ENCODE measurements at places on chromosomes 3 and 15.

GRCh38 chr3:136852180-136852579 lies 9.8 kb upstream of the NCK1 start:
- no peak for DNase-seq

DNA sequence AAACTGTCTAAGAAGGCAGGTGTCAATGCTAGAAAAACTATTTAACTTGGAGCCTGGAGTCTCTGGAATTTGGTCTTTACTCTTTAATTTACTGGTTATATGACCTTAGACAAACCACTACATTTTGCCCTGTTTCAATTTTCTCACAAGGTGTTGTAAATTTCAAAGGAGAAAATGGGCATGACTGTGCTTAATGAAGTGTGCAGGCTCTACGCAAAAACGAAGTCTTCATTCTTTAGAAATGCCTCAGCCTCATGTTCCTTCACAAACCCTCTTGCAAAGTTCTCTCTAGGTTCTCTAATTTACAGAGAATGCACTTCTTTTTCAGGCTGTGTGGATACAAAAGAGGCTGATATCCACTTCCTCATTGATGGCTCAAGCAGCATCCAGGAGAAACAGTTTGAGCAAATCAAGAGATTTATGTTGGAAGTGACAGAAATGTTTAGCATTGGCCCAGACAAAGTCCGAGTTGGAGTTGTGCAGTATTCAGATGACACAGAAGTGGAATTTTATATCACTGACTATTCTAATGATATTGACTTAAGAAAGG lies 39.1 kb downstream of the COL6A5 start:
- DNase-seq = no peak

GRCh38 chr15:41596972-41597371 lies 38.0 kb downstream of the TYRO3 start:
- DNase-seq = no peak

DNA sequence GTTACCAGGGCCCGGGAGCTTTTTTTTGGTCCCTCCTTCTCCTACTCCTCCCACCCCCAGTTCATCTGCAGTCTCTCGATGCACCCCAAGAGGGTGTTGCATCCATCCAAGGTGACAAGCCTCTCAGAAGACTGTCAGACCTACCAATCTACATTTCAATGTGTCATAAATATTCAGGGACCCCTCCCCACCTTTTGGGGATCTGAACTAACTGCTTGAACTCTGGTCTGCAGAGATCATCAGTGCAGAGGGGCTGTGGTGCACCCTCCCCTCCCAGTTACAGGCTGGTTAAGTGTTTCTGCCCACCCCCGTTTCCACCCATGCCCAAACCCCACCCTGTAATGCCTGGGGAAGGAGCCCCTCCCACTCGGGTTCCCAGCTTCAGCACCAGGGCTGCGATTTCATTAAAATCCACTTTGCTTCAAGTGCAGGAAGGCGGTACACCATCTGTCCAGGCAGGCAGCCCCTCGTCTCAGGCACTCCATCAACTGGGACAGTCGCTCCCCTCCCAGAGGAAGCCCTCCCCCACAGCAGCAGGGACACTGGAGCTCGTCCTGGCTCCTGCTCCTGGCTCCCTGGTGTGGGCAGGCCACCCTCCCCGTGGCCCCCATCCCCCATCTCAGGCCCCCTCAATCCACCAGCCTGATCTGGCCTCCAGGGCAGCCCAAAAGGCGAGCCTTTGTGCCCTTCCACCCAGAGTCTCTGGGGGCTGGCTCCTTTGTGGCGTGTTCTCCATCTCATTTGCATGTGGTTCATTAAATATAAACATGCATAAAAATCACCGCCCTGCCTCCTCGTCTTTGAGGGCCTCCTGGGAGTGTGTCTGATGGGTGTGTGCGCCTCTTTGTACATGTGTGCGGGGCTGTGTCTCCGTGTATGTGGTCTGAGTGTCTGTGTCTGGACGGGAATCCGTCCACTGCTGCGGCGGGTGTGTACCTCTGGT lies 32.3 kb downstream of the RNU5B-1 start:
- DNase-seq = no peak

DNA sequence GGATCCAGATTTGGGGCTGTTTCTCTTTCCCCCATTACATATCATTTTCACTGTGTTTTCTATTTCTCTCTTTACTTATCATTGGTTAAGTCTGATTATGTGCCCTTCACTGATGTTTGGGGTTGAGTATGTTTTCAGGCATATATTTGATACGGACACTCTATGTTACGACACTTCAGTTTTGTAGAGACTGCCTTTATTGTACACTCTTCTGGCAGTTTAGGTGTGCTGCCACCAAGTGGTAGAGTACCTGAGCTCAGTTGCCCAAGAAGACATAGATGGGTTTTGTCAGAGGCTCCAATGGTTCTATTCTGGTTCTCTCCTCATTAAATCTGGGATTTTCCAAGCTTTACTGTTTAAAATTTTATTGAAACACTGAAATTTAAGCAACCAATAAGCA lies 255.0 kb upstream of the ROPN1 start:
- DNase-seq = no peak

GRCh38 chr3:99776516-99777209 lies 41.0 kb upstream of the CMSS1 start:
- no peak for DNase-seq

DNA sequence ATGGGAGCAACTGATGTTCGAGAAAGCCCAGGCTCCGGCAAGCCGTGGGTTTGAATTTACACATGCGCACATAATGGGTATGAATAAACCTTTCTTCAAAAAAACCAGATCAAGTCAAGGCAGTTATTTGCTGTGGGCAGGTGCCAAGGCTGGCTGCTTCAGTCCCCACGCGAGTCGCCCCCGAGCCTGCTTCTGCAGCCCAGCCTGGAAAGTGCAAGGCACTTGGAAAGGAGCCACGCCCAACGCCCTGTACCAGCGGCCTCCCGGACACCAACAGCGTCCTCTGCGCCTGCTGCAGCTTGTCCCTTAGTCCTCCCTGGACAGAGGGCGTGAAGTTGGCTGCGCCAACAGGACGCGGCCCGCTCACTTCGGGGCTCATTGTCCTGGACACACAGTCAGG lies 68.9 kb downstream of the KLF15 start:
- no peak for DNase-seq

DNA sequence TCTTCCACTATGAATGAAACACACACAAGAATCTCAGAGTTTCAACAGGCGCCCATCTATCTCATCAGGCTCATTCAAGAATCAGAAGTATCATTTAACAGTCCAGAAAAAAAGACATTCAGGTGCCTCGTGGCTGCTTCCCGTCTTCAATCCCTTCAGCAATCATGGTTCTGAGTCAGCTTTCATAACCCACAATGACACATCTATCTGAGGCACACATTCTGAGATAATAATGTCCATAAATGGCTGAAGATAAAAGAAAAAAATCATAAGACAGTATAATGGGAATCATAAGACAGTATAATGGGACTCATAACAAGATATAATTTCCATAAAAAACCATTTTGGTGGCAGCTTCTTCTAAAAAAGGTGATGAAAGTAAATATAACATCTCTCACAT lies 52.4 kb downstream of the TNIK start:
- no peak for DNase-seq

DNA sequence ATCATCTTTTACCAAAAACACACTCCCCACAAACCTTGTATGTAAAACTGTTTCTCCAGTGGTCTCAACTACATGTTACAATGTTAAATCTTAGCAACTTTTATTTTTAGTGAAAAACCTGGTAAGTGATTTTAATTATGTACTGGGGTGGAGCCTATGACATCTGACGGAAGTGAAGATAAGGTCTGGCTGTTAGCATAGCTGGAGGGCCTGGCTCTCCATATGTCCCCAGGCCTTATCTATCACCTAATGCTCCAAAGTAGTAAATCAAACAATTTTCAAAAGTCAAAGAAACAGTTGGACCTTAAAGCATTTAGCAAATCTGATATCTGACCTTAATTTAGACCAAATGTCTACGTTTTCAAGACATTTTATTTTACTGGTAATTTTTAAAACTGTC lies 173.6 kb upstream of the SMAD3 start:
- no peak for DNase-seq

DNA sequence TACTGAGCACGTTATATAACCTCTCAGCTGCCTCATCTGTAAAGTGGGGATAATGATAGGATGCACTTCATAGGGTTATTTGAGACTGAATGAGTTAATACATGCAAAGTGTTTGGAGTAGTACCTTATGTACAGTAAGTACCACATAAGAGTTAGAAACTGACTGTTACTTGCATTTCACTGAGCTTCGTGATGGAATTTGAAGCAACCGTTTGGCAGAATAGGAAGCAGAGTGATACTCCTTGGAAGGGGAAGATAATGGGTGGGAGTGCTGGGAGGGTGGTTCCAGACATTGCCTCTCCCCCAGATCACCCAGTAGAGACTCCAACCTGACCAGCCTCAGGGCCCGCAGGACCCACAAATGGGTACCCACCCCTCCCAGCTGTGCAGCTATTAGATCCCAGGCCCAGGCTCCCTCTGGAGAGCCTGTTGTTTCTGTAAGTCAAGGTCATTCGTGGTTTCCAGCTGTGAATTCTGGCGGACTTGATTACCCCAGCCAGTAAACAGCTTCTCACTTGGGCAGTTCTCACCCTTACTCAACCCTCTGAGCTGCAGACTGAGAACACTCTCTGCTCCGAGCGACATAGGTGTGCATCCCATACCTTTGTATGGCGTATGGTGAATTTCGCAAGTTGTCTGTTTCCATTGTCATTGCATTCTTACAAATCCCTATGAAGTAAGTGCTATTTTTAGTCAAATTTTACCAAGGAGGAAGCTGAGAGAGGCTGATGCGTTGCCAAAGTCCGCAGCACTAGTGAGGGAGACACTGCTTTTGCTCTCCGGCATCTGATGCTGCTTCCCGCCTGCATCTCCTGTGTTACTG lies 11.1 kb downstream of the ALPK3 start:
- no peak for DNase-seq

DNA sequence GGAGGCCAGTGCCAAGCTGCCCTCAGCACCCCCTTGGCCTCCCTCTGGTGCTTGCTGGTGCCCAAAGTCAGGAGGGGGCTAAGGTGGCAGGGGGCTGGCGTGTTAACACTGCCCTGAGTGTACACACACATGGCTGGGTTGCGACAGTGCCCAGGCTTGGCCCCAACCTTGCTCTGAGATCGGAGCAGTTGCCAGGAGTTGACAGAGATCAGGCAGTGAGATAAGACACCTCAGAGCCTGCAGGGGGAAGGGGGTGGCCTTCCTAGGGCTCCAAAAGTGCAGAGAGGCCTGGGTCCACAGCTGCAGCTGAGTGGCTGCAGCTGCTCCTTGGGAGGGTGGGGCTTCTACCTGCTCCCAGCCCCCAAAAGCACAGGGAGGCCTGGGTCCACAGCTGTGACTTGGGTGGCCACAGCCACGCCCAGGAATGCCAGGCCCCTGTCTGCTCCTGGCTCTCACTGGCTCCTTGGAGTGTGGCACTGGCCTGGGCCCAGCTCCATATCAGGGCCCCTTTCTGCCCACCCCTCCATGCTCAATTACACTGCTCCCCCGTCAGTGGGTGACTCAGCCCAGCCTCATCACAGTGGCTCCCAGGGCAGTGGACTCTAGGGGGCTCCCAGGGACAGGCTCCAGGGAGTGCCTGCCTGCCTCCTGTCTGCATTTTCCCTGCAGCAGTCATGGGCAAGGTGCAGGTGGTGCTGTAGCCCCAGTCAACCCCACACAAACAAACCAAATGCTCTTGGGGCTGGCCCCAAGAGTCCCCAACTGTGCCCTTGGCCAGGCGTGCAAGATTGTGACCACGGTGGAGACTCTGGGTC lies 56.4 kb upstream of the C15orf39 start:
- DNase-seq = no peak

GRCh38 chr3:39752019-39752637 lies 57.3 kb upstream of the MYRIP start:
- no peak for DNase-seq

GRCh38 chr3:23002836-23003732 lies 200.0 kb upstream of the UBE2E2 start:
- DNase-seq = no peak

GRCh38 chr3:108024146-108024850 lies 66.5 kb downstream of the CD47 start:
- DNase-seq = no peak

DNA sequence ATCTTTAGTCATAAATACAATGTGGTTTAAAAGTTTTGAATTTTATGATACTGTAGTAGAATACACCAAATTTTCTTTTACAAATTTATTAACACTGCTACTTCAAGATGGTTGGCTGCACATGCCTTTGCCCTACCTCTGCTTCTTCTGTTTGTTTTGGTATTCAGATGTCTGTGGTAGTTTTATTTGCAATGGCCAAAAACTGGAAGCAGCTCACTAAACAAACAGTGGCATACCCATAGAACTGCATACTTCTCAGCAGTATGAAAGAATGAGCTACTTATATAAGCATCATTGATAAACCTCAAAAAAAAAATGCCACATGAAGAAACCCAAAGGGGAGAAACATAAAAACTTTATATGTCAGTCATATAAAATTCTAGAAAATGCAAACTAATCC lies 19.5 kb downstream of the ARIH2 start:
- DNase-seq = no peak

- DNase-seq = no peak
Observed at GRCh38 chr3:194967151-194968117, 281.8 kb downstream of the FAM43A start.

DNA sequence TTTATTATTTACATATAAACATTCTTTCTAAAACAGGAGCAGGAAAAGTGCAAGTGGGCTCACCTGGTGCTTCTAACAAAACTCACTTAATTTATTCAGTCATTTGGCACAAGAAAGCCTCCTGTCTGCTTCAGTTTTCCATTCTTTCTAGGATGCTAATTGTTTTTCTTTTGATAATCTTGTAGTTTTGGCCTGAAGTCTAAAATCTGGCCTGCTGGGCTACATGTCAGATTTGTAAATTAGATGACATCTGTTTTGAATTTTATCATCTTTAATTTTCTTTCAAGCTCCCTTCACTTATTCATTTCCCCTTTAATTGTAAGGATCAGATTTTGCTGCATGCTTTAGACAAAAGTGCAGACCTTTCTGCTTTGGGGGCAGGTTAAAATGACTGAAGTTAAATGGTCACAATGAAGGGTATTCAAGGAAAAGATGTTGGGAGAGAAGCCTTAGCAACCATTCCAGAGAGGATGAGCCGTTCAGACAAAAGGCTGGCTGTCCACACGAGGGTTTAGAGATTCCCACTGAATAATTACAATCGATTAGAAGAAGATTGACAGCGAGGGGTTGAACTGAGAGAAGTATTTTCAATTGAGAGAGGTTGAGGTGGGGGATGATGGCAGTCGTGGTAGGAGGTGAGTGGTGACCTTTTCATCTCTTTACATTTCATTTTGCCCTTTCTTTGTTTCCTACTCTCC lies 59.9 kb upstream of the PTX3 start:
- DNase-seq = no peak

- no peak for DNase-seq
Observed at GRCh38 chr3:34198309-34198708, 399.9 kb downstream of the PDCD6IP start.

All from stimulated activated CD8-positive, alpha-beta memory T cell treated with anti-CD3 and anti-CD28 coated beads, Interleukin-12 subunit alpha, Interleukin-12 subunit beta, amount 100 ng/mL, for 1 hour (primary cell).